ENCODE measurements at places on chromosomes 5 and 9.

DNA sequence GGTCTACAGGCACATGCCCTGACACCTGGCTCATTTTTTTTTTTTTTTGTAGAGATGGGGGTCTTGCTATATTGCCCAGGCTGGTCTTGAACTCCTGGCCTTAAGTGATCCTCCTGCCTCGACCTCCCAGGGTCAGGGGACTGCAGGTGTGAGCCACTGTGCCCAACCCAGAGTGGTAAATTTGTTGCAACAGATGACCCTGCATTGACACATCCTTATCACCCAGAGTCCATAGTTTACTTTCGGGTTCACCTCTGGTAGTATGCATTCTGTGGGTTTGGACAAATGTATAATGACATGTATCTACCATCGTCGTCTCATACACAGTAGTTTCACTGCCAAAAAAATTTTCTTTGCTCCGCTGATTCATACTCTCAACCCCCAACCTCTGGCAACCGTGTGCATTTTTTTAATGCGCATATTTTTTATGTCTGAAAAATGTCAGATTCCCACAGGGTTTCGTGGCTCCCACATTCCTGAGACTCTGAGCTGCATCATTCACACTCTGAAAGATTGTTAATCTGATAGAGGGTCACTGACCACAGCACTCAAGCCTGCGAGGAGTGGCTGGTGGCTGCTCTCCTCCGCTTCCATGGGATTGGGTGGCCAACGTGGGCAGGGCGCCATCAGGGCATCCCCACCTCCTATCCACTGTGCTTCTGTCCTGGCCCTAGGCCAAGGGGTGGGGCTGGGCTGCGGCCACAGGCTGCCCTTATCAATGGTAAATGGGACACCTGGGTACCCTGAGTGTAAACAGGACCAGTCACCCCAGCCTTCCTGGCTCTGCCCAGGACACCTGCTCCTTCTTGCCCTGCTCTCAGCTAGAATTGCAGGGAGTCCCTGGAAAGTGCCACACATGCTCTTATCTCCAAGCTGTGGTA is 9.6 kb downstream of the NDST1 start:
- peak; percentile 85 for DNase-seq

DNA sequence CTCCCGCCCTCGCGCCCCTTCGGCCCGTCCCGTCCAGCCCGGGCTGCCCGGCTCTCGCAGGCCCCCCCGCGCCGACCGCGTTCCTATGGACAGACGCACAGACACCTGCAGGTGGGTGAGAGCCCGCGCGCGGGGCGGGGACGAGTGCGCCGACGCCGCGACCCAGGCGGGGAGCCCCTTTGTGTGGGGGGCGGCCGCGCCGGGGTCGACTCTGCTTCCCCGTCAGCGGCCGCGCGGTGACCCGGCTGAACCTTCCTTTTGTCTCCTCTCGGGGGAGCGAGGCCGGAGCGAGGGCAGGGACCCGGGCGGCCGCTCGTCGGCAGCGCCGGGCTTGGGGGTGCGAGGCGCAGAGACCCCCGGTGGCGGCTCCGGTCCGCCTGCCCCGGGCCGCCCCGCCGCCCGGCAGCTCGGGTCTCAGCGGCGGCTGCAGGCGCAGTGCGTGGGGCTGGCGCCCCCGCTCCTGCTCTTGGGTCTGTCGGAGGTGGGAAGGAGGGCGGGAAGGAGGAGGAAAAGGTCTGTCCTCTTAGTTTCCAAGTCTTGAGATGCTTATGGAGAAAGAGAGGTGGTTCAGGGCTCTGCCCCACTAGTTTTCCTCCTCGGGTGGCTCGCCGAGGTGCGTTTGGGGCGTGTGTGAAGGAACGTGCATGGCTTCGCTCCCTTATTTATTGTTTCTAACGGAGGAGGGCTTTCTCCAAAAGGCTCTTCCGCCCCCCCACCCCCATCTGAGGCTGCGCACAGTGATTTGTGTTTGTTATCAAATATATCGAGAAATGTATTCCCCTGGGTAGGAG is 576 bp downstream of the KIAA1958 start:
- DNase-seq: peak; percentile 72

DNA sequence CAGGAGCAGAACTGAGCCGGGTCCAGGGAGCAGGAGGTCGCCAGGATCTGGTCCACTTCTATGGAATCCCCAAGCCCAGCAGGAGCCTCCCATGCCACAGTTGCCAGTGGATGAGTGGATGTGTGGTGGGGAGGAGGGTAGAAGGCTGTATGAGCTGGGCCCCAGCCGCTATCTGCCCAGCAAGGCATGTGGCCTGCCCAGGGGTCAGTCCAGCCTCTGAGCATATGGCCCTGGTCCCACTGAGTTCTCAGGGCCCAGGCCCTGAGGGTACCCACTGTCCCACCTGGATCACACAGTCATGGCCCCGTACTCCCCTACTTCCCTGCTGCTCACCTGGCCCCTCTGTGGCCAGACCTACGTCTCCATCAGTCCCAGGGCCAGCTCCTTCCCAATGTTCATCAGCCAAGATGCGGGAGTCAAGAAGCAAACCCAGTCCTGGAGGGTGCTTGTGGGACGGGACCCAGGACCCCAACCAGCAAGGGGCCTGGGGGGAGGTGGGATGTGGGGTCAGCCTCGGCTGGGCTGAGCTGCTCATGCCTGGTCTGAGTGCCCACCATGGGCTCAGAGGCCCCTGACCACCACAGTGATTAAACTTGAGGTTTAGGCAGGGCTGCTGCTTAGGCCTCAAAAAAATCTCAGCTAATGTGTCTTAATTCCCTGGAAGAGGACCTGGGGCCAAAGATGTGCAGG is 152.7 kb downstream of the COL23A1 start:
- DNase-seq: peak; percentile 2

DNA sequence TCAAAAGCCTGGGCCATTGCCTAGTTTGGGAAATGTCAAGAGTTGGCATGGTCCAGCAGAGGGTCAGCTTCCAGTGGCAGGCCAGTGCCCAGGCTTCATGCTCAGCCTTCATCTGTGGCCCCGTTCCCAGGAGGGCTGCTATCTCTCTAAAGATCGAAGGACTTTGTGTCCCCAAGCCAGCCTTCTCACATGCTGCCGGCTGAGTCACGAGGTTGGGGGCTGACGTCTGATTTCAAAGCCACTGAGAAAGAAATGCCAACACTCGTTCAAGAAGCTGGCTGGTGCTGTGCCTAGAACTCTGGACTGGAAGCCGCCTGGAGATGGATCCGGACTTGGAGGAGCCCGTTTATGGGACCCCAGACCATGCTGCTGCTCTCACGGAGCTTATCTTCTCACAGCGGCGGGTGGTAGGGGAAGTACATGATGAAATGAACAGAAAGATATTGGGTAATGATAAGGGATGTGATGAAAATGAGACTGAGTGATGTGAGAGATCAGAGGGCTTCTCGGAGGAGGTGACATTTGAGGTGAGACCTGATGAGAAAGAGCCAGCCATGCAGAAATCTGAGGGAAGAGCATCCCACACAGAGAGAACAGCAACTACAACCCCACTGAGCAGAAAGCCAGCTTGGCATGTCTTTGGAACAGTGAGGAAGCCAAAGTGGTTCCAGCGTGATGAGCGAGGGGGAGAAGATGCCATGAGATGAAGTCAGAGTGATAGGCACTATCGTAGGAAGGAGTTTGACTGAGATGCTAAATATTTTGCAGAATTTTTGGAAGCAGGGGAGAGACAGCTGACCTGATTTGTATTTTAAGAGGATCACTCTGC is 54.9 kb upstream of the BOD1 start:
- DNase-seq: peak; percentile 22

DNA sequence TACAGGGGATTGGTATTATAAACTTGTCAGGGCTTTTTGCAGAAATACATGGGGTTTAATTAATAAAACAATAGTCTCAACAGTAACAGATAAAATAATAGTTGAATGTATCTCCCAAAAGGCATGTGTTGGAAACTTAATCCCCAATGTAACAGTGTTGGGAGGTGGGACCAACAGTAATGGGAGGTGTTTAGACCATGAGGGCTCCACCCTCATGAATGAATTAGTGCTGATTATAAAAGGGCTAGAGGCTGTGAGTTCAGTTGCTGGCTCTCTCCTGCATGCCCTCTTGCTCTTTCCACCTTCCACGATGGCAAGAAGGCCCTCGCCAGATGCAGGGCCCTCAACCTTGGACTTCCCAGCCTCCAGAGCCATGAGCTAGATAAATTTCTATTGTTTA is 56.3 kb downstream of the STK10 start:
- DNase-seq: no peak

DNA sequence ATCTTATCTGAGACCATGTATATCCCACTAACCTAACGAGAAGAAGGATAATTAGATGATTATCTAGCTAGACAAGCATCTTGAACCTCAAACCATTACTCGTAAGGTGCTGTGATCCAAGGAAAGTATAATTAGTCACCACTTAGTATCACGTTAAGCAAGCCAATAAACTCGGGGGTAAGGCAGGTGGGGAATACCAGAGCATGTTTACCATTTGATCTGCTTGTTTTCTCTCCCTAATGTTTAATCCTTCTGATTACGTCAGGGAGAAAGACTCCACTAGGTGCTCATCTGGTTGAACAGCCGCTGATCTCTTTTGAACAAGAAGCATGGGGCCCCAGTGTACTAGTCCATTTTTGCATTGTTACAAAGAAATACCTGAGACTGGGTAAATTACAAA is 69.9 kb upstream of the SLC1A1 start:
- no peak for DNase-seq

DNA sequence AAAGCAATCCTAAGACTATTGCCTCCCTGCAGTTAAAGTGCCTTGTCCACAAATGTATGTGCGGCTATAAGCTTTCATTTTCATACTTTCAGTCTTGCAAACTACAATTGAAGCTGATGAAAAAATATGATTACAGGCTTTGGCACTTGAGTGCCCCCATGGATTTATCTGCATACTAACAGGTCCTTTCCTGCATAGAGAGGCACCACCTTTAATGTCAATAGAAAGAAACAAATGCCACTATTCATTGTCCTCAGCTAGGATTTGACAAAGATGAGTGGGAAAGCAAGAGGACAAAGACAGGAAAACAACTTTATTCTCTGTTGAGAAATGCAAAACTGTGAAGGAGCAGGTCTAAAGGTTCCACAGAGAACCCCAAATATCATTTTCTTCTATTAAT is 125.7 kb upstream of the PTGER4 start:
- DNase-seq: no peak

GRCh38 chr5:82789095-82789494 is 288.1 kb downstream of the TMEM167A start:
- DNase-seq: no peak

DNA sequence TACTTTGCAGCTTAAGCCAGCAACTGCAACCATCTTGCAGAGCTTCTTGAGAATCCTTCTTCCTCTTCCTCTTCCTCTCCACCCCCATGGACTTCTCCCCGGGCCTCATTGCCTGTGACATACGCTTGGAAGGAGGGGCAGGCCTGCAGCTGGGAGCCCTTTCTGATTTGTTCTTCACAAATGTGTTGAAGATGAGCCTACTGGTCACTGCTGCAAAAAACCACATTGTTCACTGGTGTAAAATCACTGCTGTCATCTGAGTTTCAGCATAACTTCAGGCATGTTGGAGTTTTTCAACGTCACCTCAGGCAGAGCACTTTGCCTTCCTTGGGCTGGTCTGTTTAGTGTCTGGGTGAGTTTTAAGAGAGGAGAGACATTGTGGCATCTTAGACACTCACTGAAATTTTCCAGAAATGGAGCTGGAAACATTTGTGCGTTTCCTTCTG is 7.9 kb downstream of the TJP2 start:
- DNase-seq: no peak

GRCh38 chr5:69238760-69239251 is 4.1 kb downstream of the CDK7 start:
- peak; percentile 47 for DNase-seq

- DNase-seq: no peak
These were observed 131.6 kb downstream of the GABRB2 start for GRCh38 chr5:161414896-161415295.

DNA sequence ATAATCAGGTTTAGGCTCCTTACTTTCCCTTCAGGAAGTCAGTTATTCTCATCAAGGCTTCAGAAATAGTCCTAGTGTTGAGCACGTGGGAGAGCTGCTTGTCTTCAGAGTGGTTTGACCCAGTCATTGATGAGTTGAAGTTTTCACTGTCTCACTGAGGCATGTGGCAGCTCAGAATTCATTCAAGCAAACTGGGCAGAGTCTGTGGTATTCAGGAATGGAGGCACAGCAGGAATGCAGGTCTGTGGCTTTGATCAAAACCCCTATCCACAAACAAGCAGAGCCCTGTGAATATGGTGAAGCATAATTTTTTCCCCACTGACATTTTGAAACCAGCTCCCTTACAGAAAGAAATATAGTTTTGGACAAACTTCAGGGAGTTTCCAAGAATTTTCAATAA is 207.3 kb downstream of the CD180 start:
- DNase-seq: peak; percentile 82

- DNase-seq: no peak
These were observed 389.6 kb downstream of the YTHDC2 start for GRCh38 chr5:113902917-113903660.

DNA sequence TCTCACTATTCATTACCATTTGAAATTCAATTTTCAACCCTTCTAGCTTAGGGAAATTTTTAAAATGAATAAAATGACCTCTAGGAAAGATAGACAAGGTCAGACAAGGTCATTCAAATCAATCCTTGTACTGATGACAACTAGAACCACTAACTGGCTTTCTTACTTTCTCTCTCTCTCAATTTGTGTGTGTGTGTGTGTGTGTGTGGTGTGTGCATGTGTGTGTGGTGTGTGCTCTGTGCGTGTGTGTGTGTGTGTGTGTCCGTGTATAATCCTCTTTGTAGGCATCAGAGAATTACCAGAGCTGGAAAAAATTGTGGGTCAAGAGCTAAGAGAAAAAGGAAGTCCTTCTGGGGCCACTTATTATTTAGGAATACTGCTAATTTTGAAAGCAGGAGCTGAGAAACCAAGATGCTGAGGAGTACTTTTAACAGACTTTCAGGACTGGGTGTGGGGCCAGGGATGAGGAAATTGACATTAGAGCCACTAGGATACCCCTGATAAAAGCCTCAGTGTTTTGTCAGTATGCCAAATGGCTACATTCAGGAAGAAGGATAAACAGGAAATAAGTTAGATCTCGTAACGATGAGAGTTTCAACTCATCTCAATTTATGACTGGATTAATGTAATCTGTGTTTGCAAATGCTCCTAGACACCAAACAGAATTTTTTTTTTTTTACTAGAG is 723.3 kb downstream of the CETN3 start:
- no peak for DNase-seq

DNA sequence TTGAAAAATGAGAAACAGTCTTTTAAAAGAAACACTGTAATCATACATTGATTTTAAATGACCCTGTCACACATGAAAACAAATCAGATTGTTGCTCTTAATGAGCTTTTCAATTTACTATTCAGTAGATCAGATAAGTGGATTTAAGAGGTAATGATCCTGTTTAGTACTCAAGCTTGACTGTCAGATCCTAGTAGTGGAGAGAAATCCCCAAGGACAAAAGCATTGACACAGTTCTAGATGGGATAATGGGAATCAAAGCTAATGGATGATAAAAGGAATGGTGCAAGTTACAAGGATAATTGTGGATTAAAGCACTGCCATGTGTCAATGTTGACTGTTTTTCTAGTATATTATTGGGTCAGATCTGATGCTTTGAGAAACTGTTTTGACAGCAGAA is 142.3 kb upstream of the TLX3 start:
- DNase-seq: no peak

All from Daoy (cell line).